ENCODE measurements at places on chromosomes 2 and 18.

DNA sequence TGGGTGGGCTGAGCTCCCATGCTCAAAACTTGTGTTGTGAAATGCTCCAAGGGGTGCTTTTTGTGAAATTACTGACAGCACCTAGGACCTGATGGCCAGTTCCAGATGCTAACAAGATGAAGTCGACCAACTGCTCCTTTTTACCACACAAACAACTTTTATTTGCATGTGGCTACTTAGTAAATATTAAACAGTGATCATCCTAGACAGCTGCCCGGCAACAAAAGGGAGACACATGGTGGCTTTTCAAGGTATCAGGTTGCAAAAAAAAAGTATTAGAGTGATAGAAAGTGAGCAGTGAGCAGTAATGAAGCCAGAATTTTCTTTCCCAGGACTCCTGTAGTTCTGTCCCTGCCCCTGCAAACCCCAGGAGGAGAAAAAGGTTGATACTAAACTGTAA is 118.5 kb downstream of the RPIA start:
- no peak for DNase-seq

GRCh38 chr2:178221556-178221955 is 27.2 kb downstream of the OSBPL6 start:
- DNase-seq, result no peak

GRCh38 chr18:35303610-35304009 is 13.6 kb upstream of the ZSCAN30 start:
- DNase-seq, result no peak

GRCh38 chr18:59432803-59433597 is 73.9 kb upstream of the LMAN1 start:
- no peak for DNase-seq

DNA sequence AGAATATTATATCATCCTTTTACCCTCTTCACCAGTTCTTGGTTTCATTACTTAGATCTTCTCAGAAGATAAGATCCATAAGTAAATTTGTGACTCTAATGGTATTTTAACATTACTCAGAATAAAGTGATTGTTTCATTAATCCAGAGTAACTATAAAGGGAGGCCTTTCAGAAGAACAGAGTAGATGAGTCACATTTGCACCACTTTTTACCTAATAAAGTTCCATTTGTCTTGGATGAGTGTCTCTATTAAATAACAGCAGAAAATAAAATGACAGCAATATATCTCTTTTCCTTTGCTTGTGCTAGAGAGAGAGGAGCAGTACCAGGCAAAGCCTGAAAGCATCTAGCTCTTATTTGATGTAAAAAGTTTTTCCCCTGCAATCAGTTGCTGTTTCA is 926.5 kb upstream of the CNTNAP5 start:
- DNase-seq, result no peak

DNA sequence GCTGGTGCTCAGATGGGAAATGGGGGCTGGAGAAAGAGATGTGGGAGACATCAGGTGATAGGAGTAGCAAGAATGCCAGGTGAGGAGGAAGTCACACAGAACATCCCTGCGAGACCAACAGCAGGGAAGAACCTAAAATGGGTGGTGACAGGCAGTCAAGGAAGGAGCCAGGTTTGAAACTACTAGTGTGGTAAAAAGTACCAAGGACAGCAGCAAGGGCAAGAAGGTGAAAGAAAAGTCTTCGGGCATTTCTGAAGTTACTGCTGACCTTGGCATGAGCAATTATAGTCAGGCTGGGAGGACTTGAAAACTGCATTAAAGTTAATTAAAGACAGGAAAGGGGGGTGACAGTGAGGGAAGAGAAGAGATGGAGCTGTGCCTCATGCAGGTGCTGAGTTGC is 410.4 kb downstream of the RAD51AP2 start:
- DNase-seq, result no peak

GRCh38 chr2:104919127-104919526 is 65.2 kb downstream of the POU3F3 start:
- DNase-seq, result no peak

- no peak for DNase-seq
Measured at GRCh38 chr18:9081940-9082339, 20.6 kb upstream of the NDUFV2 start.

- no peak for DNase-seq
Measured at GRCh38 chr2:85999061-85999831, 106.4 kb downstream of the POLR1A start.

DNA sequence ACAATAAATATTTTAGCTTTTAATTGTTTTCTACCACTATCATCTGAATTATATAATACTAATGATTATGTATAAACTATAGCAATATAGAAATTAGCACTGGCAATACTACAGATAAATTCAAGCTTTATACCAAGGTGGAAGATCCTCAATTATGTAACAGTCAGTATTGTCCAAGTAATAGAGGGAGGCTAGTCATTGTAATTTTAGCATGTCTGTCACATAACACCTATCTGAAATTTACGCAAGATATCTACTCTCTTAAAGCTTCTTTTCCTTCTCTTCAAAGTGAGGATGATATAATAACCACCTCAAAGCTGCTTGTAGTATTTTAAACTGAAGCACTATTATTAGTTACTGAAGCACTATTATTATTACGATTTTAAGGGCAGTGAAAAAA is 12.2 kb downstream of the KCNJ3 start:
- DNase-seq, result no peak

GRCh38 chr2:56185582-56186046 is 1.8 kb downstream of the CCDC85A start:
- DNase-seq, result no peak

GRCh38 chr2:39621596-39621995 is 44.1 kb upstream of the TMEM178A start:
- DNase-seq, result no peak

DNA sequence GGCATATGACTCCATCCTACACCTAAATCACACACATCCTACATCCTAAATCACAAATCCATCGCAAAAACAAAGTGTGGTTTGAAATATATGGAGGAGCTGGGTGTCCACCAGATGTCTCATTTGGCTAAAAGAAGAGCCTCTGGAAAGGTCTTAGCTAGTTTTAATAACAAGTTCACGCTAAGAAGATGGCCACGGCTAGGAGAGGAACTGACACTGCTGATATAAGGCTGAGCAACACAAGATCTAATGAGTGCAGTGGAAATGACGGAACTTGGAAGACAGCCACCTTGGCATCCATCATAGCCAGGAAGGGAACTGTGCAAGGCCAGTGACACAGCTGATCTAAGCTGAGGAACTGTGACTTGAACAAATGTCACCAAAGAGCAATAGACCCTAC is 60.0 kb upstream of the AGAP1 start:
- DNase-seq, result no peak

DNA sequence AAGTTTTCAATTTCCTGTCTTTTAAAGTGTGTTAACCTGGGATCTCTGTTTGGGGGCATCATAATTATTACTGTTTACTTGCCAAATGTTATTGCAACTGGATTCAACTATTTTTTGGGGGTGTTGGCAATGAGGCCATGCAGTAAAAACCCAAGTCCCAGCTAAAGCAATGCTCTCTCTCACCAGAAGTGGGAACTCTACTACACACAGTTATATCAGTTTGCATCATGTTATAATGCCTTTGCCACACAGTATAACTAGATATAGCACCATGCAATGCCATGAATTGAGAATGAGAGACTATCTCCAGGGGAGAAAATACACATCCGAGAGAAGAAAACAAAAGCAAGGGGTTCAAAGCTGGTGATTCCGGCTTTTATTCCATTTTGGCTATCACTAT is 79.0 kb downstream of the GCA start:
- DNase-seq, result no peak

DNA sequence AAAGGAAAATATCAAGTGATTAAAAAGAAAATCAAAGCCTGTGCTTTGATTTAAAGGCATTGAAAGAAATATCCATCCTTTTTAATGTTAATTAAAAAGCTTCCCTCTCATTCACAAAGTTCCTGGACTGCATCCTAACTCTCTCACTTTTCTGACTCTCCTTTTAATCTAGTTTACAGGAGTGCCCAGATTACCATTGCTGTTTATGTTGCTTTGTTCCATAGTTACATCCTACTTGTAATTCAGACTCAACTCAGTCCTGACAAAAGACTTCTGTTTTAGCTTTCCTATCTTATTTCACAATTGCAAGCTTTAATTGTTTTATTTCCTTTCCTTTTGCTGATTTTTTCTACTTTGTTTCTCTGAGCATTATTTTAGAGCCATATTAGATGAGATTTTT is 160.7 kb upstream of the DTNA start:
- DNase-seq, result no peak

DNA sequence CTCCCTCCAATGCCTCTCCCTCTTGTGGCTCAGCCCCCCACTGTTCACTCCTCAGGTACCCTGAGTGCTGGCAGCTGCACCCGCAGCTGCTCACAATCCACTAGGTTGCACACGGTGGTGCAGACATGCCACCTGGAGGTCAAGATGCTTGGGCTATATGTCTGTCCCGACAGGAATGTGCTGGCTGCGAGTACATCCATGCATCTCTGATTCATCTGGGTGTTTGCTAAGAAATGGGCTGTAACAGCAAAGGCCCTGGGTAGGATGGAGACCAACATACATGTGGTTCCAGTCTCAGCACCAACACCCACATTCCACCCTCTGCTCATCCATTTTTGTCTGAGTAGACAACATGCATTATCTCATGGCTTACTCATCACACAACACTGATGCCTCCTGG is 31.3 kb downstream of the ANKMY1 start:
- DNase-seq, result no peak

DNA sequence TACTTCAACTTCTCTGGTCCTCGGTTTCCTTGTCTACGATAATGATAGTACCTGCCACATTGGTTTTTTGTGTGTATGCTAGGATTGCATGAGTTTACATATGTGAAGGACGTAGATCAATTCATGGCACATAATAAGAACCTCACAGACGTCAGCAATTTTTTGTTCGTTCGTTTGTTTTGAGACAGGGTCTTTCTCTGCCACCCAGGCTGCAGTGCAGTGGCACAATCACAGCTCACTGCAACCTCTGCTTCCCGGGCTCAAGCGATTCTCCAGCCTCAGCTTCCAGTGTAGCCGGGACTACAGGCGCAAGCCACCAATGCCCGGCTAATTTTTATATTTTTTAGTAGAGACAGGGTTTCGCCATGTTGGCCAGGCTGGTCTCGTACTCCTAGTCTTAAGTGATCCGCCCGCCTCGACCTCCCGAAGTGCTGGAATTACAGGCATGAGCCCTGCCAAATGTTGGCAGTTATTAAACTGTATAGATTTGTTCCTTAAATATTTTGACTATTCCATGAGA is 756 bp upstream of the SLC35F5 start:
- no peak for DNase-seq

GRCh38 chr18:22391407-22392345 is 26.0 kb downstream of the CTAGE1 start:
- DNase-seq, result peak; percentile 10

DNA sequence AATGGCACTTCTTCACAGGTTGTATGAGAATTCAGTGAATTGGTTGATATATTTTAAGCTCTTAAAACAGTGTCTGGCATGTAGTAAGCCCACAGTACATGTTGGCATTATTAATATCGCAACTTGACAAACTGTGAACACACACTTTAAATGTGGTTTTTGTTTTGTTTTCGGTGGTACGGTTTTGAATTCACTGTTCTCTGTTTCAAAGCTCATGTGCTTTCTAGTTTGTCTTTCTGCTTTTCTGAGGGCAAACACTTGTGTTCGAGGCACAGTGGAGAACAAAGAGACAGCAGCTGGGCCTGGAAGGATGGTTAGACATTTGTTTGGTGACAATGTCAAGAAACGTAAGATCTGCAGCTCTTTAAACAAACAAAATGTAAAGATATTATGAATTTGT is 276.5 kb upstream of the MC4R start:
- no peak for DNase-seq

DNA sequence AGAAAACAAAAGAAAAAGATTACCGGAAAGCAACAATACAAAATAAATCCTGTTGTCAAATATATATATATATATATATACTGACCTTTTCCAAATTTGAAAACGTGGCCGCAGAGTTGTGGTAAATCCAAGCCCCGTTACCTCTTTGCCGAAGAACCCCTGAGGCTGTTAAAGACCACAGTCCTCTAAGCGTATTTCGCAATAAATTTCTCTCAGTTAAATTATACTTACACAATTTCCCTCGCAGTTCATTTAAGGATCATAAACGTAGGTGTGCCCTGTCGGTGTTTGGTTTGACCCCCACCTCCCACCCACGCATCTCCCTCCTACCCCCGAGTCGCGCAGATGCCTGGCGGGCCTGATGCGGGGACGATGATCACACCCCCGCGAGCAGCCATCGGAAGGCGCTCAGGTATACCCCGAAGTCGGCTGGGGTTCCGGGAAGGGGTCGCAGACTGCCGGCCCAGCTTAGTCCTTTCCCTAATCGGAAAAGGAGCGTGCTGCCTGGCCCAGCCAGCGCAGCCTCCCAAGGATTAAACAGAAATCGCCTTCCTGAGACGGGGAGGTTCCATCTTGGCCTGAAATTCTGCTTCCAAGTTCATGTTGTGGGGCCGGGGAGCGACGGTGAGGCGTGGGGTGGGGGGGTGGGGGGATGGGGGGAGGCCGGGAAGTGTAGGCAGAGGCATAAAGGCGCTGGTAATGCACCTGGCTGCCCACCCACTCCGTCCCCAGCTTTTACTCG is 2.9 kb upstream of the MEIS1 start:
- DNase-seq, result no peak

- no peak for DNase-seq
Measured at GRCh38 chr18:54150226-54150625, 74.2 kb downstream of the MBD2 start.

- no peak for DNase-seq
Measured at GRCh38 chr2:105504459-105504858, 105.6 kb upstream of the FHL2 start.

GRCh38 chr2:1631292-1632001 is 112.9 kb downstream of the PXDN start:
- no peak for DNase-seq

- DNase-seq, result no peak
Measured at GRCh38 chr2:22854588-22854987, 530.4 kb upstream of the KLHL29 start.

- no peak for DNase-seq
Measured at GRCh38 chr2:223389624-223390023, 212.5 kb downstream of the SCG2 start.

DNA sequence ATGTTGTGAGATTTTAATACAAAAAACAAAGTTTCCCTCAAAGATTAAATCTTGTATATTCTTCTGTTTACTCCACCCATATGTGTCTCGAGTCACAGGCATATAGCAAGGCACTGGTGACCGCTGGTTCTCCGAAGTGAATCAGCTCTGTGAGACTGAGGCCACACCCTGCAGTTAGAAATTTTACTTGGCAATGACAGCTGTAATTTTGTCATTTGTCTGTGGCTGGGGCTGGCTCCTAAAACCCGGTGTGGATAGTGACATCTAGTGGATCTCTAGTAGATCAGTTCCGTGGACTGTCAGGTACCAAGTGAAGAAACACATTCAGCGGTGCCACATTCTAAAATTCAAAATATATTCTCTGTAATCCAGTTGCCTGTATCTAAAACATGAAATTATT is 278.0 kb downstream of the NEDD4L start:
- DNase-seq, result no peak

DNA sequence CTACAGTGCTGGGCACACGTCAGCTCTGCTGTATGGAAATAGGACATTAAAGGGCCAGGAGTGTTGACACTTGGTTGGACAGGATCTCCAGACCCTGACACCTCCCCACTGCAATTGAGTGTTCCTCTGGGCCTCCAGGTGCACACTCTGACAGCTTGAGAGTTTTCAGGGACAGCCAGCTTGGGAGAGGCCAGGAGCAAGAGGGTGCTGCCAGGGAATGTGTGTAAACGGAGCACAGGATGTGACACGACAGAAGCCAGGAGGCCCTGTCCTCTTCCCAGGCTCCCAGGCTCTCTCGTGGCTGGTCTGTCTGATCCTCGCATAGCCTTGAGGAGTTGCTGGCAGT is 318.1 kb upstream of the HS6ST1 start:
- no peak for DNase-seq

GRCh38 chr2:210003359-210003758 is 921 bp downstream of the RPE start:
- DNase-seq, result no peak
